A549 (cell line): ENCODE measurements at places on chromosomes 7 and 10. TPM values are rescaled to one million over a fixed set of nuclear protein-coding genes. Genes with fewer than 3 reads are reported as not detected.

Gene ZNF467
- polyA plus RNA-seq = 2.0 to 4.1 TPM (median 3.1 TPM) in 3 replicates

Gene DEPP1
- 0.22 to 0.50 TPM (median 0.46 TPM) in 3 replicates for polyA plus RNA-seq

DNA sequence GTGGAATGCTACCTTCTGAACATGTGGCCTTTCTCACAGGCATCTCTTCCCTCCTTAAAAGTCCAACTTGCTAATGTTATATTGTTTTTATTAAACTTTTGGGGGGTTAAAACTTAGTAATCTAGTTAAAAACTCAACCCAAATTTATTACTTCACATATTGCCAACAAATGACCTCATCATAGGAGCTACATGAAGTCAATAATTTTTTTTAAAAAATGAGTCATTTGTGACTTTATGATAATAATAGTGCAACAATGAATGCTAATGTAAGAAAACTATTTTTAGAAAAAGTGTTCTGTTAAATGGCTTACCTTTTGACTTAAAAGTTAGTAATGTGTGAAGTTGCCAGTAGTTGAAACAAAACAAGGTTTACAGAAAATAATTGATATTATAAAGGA is 325.9 kb upstream of the FZD1 start:
- DNase-seq = no peak

- no peak for DNase-seq
These were observed 189.7 kb downstream of the THSD7A start for GRCh38 chr7:11642276-11642675.

GRCh38 chr7:22143491-22143890 is 197.8 kb upstream of the CDCA7L start:
- DNase-seq = no peak

- DNase-seq = no peak
These were observed 340.1 kb downstream of the PHF14 start for GRCh38 chr7:11313801-11314200.

DNA sequence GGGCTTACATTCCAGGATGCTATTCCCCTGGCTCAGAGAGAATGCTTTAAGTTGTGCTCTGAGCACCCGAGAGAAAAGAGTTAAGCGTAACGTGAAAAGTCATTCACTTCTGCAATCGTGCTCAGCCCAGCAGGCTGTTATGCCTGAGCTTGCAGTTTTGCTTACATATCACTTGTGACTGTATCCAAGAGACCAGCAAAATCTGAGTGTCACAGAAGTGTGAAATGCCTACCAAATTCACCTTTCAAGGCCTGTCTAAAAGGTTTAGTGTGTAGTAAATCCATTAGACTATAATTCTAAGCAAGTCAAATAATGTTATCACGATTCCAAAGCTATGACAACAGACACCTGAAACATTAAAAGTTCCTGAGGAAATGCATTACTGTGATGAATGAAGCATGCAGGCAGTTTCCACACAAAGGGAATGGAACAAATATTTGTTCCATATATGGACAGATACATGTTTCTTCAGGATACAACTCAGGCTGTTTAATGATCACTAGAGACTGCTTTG is 20.1 kb downstream of the ITGB1 start:
- peak; percentile 55 for DNase-seq
